ENCODE measurements at places on chromosomes 6 and 20.

DNA sequence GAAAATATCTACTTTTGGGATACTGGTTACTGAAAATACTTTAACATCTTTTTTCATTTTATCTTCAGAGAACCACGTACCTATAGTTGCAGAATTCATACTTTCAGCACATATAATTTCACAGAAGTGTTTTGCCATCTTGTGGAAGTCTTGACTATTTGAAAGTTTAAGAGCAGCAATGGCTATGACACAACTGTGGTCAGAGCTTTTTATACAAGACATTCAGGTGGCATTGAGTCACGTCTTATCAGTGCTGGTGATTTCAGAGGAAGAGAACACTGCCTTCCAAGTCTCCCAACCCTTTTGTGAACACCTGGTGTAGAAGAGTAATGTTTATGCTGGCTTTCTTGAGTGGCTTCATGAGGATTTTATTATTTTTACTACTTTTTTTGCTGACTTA is 171.6 kb downstream of the ARID1B start:
- no peak for DNase-seq

GRCh38 chr6:25747477-25747876 is 7.1 kb upstream of the SLC17A4 start:
- DNase-seq = no peak

DNA sequence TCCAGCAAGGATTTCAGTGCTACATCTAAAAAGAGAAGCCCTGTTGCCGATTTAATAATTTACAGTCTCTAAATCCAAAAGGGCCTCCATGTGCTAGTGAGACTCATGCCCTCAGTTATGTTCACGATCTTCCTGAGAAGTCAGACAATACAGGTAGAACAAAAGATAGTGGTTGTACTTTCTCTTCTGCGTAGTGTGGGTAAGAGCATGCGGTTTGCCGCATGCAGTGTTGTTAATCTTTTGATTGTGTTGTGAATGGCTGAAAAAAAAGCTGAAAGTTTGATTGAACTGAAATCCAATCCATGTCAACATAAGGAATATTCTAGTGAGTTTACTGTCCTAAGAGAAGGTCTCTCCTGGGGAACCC is 74.8 kb upstream of the AGPAT4 start:
- DNase-seq = no peak

DNA sequence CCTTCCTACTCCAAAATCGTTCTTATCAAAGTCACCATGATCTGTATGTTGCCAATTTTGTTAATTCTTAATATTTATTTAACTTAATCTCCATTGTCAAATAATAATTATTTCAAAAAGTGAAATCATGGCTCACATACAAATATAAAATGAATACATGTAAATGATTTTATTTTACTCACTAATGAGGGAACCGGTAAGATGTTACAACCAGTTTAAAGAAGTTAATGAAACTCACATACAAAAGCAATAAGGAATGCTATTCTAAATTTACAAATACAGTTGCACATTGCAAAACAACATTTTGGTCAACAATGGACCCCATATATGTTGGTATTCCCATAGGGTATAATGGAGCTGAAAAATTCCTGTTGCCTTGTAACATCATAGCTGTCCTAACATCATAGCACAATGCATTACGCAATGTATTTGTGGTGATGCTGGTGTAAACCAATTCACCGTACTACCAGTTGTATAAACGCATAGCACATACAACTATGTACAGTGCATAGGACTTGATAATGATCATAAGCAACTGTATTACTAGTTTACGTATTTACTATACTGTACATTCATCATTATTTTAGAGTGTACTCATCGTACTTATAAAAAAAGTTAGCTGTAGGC is 6.5 kb upstream of the SLC22A16 start:
- no peak for DNase-seq

- no peak for DNase-seq
Observed at GRCh38 chr6:136249336-136249735, 775 bp downstream of the MTFR2 start.

- DNase-seq = peak; percentile 0
Observed at GRCh38 chr20:64109831-64110391, 2.5 kb upstream of the NPBWR2 start.

GRCh38 chr6:125733516-125734300 is 15.7 kb upstream of the HEY2 start:
- no peak for DNase-seq

DNA sequence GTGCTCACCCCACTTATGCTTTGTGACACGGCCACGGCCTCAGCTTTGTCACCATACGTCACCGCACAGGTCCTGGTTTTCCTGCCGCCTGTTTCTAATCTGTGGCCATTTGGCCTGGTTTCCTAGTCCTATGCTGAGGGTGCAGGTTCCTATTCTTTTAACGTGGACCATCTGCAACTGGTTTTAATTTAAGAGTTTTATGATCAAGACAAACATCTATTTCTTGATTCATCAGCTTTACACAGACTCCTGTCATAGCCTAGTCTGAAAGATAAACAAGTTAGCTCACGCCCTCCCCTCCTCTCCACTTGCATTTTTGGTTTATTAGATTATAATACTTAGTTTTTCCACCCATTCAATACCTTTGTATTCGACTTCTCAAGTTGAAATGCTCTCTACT is 97.5 kb upstream of the RPS6KA2 start:
- no peak for DNase-seq

- DNase-seq = no peak
Observed at GRCh38 chr6:165854061-165854862, 191.2 kb upstream of the PDE10A start.

GRCh38 chr20:4108495-4109306 is 93.3 kb upstream of the RNF24 start:
- DNase-seq = peak; percentile 85

- DNase-seq = peak; percentile 72
Observed at GRCh38 chr6:158040051-158040803, 58.6 kb downstream of the SYNJ2 start.

DNA sequence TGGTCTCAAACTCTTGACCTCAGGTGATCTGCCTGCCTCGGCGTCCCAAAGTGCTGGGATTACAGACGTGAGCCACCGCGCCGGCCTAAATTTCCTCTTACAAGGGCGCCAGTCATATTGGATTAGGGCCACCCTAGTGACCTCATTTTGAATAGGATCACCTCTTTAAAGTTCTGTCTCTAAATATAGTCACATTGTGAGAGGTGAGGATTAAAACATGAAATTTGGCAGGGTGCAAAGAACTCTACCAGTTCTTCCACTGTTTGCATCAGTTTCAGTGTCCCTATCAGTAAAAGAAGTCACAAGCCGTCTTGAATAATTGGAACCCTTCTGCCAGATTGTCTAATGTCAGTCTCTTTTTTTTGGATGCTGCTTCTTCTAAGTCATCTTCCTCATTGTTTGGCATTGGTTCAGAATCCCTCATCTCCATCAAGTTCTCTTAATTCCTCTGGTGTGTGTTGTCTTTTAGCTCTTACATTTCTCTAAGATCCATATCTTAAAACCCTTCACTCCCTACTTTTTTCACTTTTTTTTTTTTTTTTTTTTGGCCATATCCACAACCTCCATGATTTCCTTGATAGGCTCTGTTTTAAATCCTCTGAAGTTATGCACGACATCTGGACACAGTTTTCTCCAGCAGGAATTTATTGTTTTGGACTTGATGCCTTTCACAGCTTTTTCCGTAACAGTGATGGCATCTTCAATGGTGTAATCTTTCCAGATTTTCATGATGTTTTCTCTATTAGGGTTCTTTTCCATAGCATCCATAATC is 56.8 kb downstream of the NCOA3 start:
- no peak for DNase-seq

- no peak for DNase-seq
Observed at GRCh38 chr6:127972815-127973214, 72.0 kb upstream of the THEMIS start.

- no peak for DNase-seq
Observed at GRCh38 chr20:4633780-4634179, 87.9 kb upstream of the PRND start.

DNA sequence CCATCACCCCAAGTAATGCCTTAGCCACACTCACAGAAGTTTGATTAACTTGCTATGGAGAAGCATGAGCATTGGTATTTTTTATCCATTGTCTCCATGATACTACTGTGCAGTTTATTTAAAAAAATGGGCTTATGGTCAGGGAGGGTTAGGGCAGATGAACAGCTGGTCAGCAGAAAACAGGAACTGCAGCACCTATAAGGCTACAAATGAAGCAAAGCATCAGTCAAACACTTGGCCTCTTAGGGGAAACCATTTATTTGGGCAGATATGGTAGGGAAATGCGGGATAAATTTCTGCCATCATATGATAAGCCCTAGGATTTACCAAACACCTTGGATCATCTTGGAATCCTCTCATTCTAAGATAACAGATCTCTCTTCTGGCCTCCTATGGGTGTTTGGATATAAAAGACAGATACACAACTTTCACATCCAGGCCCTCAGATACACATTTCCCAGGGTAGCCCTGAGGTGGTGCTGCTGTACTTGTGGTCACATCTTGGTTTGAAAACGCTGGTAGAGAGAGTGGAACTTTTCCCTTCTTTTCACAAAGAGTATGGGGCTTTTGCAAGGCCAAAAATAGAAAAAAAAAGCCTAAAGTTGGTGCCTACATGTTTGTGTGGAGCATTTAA is 42.8 kb upstream of the AHI1 start:
- DNase-seq = no peak

GRCh38 chr20:7124120-7124519 is 356.6 kb downstream of the BMP2 start:
- no peak for DNase-seq

GRCh38 chr6:52482903-52483670 is 62.9 kb downstream of the EFHC1 start:
- DNase-seq = no peak

- DNase-seq = no peak
Observed at GRCh38 chr6:116450769-116451740, 10.1 kb upstream of the CALHM6 start.

GRCh38 chr20:49785149-49785851 is 27.3 kb upstream of the SLC9A8 start:
- no peak for DNase-seq

GRCh38 chr6:33694401-33694931 is 17.0 kb downstream of the UQCC2 start:
- no peak for DNase-seq

- DNase-seq = no peak
Observed at GRCh38 chr6:12968839-12969558, 252.4 kb downstream of the PHACTR1 start.

- no peak for DNase-seq
Observed at GRCh38 chr6:130577178-130577919, 211.5 kb downstream of the TMEM200A start.
